ENCODE measurements at places on chromosomes 11 and 22.
A peak's percentile ranks its signal among the peaks of the same experiment; 100 is the strongest.

DNA sequence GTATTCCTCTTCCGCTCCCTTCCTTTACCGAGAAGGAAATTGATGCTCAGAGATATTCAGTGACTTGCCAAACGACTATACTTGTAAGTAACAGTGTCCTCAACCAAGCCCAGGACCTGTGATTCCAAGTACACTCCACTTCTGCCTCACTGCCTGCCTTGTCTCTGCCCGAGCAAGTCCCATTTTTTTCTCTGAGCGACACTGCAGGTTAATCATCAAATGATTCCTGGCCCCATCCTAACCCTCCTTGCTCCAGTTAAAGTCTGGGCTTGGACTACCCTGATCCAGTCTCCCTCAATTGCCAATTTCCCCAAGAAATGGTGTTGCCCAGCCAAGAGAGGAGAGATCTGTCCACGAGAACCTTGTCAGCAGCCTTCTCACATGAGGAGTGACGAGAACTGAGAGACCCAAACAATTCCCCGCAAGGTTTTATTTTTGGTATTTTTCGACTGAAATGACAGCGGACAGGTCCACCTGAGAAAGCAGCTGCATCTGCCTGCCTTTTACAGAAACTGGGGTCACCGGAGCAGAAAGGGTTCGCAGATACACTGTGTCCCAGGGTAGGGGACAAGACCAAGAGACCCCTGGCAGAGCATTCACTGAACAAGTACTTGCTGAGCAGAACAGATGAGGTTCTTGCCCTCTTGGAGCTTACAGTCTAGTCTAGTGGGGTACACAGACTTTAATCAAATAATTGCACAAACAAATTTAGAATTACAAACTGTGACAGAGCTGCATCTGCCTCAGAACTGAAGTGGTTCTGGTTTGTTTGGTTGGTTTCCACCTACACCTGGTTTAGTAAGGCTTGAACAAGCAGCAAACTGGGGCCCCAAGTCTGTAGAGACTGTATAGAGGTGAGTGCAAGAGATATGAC lies 11.4 kb downstream of the POU2AF1 start:
- DNase-seq = no peak
- no peak overlapping the region for H3K4me3 ChIP-seq
- H3K4me1 ChIP-seq = no peaks in the 10 kb centered on the region
- H3K27ac ChIP-seq = no peak overlapping the region

GRCh38 chr11:73787051-73787642 lies 527 bp upstream of the MRPL48 start:
- peak overlapping the region; percentile 99 for H3K27ac ChIP-seq
- peaks cover 1% of the 10 kb centered on the region for H3K36me3 ChIP-seq
- H3K4me1 ChIP-seq = peaks cover 16% of the 10 kb centered on the region
- H3K4me3 ChIP-seq = peak overlapping the region; percentile 99

DNA sequence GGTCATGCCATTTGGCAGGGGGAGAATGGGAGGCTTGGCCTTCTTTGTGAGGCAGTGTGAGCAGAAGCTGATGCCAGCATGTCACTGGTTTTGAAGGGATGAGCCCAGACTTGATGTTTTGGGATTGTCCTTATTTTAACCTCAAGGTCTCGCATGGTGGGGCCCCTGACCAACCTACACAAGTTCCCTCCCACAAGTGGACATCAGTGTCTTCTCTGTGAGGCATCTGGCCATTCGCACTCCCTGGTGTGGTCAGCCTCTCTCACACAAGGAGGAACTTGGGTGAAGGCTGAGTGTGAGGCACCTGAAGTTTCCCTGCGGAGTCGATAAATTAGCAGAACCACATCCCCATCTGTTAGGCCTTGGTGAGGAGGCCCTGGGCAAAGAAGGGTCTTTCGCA lies 59.8 kb downstream of the TIMP3 start:
- H3K4me1 ChIP-seq = no peaks in the 10 kb centered on the region
- peaks cover 26% of the 10 kb centered on the region for H3K36me3 ChIP-seq
- no peak for DNase-seq
- H3K27ac ChIP-seq = no peak overlapping the region
- no peaks in the 10 kb centered on the region for H3K27me3 ChIP-seq

GRCh38 chr11:65425971-65426838 lies 3.6 kb downstream of the NEAT1 start:
- no peak for DNase-seq
- no peaks in the 10 kb centered on the region for H3K36me3 ChIP-seq
- peak overlapping the region; percentile 100 for H3K27ac ChIP-seq
- peak overlapping the region; percentile 88 for H3K4me3 ChIP-seq
- no peaks in the 10 kb centered on the region for H3K27me3 ChIP-seq

- H3K4me3 ChIP-seq = no peak overlapping the region
- peaks cover 10% of the 10 kb centered on the region for H3K27me3 ChIP-seq
- peaks cover 35% of the 10 kb centered on the region for H3K4me1 ChIP-seq
- peaks cover 2% of the 10 kb centered on the region for H3K36me3 ChIP-seq
Observed at GRCh38 chr22:45212992-45213751, 27.5 kb downstream of the KIAA0930 start.

- peaks cover 2% of the 10 kb centered on the region for H3K36me3 ChIP-seq
- no peaks in the 10 kb centered on the region for H3K4me1 ChIP-seq
- H3K27me3 ChIP-seq = no peaks in the 10 kb centered on the region
- no peak overlapping the region for H3K27ac ChIP-seq
- no peak overlapping the region for H3K4me3 ChIP-seq
Observed at GRCh38 chr22:38126928-38127668, 16.6 kb upstream of the BAIAP2L2 start.
